Activated T-cell treated with anti-CD3 and anti-CD28 coated beads, Interleukin-2, amount 50 U/mL, for 24 hours (primary cell): ENCODE measurements at places on chromosomes 16 and 17.
A peak's percentile ranks its signal among the peaks of the same experiment; 100 is the strongest.

GRCh38 chr16:68772030-68772681 is 35.1 kb downstream of the CDH1 start:
- H3K4me3 ChIP-seq: no peak overlapping the region
- H3K27ac ChIP-seq: no peak overlapping the region
- H3K4me1 ChIP-seq: peaks cover 7% of the 10 kb centered on the region
- no peak for DNase-seq

DNA sequence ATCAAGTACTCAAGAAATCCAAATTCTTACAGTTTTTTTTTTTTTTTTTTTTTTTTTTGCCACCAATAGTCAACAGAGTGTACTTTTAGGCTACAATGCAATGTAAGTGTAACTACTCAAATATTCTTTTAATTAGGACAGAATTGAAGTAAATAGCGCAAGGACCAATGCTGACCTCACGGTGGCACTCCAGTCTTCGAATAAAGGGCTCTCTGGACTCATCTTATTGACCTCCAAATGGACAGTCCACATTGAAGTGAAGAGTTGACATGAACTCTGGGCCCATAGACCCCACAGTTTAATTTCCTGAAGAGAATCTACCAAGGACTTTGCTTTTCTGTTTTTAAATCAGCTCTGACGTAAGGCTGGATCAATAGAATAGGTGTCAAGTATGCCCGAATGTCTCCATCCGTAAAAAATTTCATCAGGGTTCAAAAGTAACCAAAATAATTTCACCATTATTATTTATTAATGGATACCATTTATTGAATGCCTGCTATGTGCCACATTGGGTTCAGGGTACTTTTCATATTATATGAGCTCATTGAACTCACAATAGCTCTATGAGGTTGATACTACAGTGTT is 7.3 kb upstream of the DDX52 start:
- H3K27ac ChIP-seq: no peak overlapping the region
- no peaks in the 10 kb centered on the region for H3K36me3 ChIP-seq
- no peak for DNase-seq

- H3K36me3 ChIP-seq: peaks cover 43% of the 10 kb centered on the region
- H3K4me3 ChIP-seq: peak overlapping the region; percentile 94
- DNase-seq: peak; percentile 88
- peak overlapping the region; percentile 98 for H3K27ac ChIP-seq
Observed at GRCh38 chr17:4949321-4950074, 1.2 kb upstream of the PFN1 start.

DNA sequence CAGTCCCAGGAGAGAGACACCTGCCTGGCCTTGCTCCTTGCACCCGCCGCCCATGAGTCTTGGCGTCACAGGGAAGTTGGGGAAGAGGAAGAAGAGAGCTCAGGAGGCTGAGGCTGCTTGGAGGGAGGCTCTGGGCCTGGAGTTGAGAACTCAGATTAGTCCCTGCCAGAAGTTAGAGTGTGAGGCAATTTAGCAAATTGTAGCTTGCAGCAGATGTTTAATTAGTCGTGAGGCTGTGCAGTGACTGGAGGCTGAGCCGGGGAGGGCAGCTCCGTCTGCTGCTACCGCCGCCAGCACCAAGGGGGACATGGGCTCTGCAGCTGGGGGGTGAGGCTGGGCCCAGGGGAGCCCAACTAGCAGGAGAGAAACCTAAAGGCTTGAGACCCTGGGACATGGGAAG is 738.3 kb upstream of the EEF2KMT start:
- H3K36me3 ChIP-seq: no peaks in the 10 kb centered on the region
- DNase-seq: no peak
- no peak overlapping the region for H3K27ac ChIP-seq
- no peaks in the 10 kb centered on the region for H3K4me1 ChIP-seq
- no peaks in the 10 kb centered on the region for H3K27me3 ChIP-seq

DNA sequence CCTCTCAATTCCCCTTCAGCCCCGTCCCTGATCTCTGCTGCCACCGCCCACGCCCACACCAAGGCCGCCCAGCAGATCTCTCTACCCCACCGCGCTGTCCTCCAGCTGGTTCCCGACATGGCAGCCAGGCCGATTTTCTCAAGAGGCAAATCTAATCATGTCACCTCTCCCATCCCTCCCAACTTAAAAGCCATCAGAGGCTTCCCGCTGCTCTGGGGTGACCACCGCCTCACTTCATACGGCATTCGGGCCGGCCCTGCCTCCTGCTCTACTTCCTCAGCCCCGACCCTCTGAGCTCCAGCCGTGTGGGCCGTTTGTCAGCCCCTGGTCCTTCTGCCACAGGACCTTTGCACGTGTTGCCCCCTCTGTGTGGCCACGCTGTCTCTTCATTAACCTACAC is 63.2 kb downstream of the RPH3AL start:
- peaks cover 10% of the 10 kb centered on the region for H3K27me3 ChIP-seq
- no peak overlapping the region for H3K4me3 ChIP-seq
- H3K4me1 ChIP-seq: peaks cover 6% of the 10 kb centered on the region
- no peak overlapping the region for H3K27ac ChIP-seq
- no peak for DNase-seq

- no peaks in the 10 kb centered on the region for H3K27me3 ChIP-seq
- H3K36me3 ChIP-seq: no peaks in the 10 kb centered on the region
- H3K4me1 ChIP-seq: peaks cover 5% of the 10 kb centered on the region
- H3K4me3 ChIP-seq: no peak overlapping the region
Observed at GRCh38 chr17:73335591-73336407, 24.0 kb upstream of the CDC42EP4 start.

GRCh38 chr17:75366432-75366831 is 39.0 kb downstream of the GRB2 start:
- H3K4me1 ChIP-seq: peaks cover 95% of the 10 kb centered on the region
- H3K27me3 ChIP-seq: no peaks in the 10 kb centered on the region
- H3K27ac ChIP-seq: peak overlapping the region; percentile 84
